ENCODE measurements at places on chromosomes 6 and 20.

GRCh38 chr6:150499882-150500312 is 99.8 kb upstream of the PLEKHG1 start:
- no peak for DNase-seq

GRCh38 chr20:46213946-46214823 is 94.1 kb downstream of the CDH22 start:
- DNase-seq = no peak

DNA sequence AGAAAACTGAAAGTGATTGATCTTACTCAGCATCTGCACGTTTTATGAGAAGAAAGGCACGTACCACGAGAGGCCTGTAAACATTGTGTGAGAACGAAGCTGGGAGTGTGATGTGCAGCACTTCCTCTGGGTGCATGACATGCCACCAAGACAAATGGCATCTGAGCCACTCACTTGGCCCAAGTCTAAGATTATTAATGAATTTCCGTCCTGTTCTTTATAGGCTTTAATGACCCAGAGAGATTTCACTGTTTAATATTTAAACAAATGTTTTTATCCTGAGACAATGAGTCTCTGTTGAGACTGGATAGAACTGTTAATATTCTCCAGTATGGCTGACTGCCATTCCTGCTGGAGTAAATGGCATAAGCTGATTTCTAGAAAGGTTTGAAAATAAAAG is 172.6 kb upstream of the PHACTR1 start:
- DNase-seq = no peak

- no peak for DNase-seq
These were observed 1.4 kb upstream of the HIVEP1 start for GRCh38 chr6:12010635-12011275.

GRCh38 chr6:4682431-4683097 is 93.6 kb upstream of the CDYL start:
- no peak for DNase-seq

DNA sequence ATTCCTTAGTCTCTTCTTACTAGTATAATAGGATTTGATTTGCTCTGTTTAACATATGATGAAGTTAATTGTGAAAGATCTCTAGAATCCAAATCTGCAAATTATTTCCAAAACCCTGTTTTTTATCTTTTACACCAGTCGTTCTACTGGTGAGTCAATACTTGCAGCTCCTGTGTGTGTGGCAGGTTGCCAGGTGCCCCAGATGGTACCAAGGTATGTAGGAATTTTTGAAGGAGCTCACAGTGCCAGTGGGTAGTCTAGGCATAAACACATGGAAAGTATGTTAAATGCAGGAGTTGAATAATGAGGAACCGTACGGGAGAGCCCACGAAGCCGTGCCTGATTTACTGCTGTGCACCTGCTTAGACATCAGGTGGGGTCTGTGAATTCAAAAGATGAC is 192.2 kb downstream of the FARS2 start:
- no peak for DNase-seq

DNA sequence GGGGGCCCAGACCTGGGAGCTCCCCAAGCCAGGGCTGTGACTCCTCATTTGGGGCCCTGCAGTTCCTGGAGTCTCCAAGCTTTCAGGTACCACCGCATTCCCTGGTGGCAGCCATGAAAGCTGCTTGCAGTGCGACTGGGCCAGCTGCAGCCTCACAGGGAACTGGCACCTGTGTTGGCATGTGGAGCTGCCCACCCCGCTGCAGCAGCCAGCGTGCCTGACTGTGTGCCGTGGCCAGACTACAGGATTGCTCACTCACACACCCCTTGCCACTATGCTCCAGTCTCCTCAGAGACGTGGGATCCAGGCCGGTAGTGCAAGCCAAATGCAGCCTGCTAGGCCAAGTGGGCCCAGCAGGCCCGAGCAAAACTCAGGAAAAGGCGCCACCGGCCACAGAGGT is 450.7 kb downstream of the COL12A1 start:
- DNase-seq = no peak

DNA sequence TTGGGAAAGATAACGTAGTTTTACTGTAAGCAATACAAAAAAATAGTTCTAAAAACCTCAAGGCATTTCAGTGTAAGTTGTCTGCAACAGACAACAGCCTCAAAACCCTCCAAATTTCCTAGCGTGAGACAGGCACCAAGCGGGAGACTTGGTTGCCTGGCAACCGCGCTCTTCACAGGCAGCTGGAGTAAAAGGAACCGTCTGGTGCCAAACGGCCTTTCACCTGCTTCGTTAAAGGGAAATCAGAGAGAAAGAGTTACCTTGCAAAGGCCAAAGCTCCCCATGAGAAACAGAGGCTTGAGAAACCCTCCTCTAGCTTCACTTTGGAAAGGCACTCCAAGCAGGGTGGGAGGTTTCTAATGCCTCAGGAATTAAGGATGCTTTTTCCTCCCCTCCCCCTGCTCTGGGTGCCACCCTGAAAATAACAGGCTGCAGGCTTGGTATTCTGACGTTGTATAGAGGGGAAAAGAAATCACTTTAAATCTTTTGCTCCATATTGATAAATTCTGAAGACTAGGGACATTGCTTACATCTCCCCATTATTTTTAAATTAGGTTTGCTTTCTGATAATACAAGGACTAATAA is 129.7 kb upstream of the UFL1 start:
- DNase-seq = no peak

DNA sequence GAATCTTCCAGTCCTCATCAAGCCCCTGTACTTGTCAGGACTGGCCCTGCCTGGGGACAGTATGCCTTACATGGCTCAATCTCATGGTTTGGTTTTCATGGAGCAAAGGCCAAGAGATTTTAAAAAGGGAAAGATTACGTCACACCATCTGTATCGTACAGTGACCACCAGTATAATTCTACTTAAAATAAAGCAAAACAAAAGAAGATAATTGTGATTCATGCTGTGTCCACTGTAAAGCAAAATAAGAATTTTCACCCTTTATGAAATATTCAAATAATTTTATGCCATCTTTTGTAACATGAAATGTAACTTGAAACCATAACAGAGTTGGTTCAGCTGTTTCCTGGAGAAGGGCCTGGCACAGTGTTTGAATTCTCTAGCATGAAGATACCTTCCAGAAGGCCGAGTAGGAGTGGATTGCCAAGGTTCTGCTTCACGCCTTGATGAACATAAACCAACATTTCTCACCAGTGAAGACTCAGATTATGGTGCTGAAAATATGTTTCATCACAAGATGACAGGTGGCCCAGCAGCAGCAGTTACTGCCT is 486.5 kb downstream of the RFPL4B start:
- DNase-seq = no peak

DNA sequence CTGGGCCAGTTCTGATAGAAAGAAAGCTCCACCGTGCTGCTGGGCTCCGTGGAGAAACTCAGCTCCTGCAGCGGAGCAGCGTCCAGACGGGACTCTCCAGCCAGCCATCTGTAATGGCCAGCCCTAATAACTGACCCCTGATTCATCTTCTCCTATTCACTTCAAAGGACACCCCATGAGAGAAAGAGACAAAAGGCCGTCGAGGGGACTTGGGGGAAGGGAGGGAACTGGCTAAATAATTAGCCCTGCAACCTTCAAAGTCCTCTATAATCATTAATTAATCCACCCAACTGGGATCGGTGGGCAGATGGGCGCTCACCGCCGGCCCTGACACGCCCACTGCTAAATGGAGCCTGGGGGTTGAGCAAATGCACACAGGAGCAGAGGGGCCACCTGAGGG is 512.4 kb downstream of the CD83 start:
- no peak for DNase-seq

- DNase-seq = no peak
These were observed 356 bp downstream of the TBXT start for GRCh38 chr6:166167258-166167731.

DNA sequence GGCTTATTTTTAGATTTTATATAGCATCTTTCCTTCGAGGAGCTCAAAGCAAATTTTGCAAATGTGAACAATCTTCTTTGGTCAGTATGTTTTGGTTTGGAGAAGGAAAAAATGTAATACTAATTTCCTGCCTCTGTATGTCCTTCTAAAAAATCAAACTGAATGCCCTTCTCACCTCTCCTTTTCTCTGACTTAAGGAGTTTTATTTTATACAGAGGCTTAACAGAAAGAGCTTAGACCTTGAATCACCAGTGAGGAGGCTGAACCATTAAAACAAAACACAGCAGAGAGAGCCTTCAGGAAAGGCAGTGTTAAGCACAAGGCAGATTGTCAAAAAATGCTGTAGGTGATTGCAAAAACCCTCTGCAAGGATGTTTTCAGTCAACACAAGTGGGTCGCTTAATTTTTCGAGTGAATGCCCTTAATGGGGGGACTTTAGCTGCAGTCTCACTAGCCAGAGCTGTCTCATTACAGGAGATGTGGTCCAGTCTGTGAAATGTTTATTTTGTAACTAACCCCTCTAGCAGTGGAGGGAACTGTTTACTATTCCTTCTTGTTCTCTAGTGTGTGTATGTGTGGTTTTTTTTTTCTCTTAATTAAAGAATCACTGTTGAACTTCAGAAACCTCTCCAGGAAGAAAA is 481.3 kb upstream of the CITED2 start:
- no peak for DNase-seq

- DNase-seq = no peak
These were observed 36.1 kb downstream of the PSMB1 start for GRCh38 chr6:170516783-170517616.

DNA sequence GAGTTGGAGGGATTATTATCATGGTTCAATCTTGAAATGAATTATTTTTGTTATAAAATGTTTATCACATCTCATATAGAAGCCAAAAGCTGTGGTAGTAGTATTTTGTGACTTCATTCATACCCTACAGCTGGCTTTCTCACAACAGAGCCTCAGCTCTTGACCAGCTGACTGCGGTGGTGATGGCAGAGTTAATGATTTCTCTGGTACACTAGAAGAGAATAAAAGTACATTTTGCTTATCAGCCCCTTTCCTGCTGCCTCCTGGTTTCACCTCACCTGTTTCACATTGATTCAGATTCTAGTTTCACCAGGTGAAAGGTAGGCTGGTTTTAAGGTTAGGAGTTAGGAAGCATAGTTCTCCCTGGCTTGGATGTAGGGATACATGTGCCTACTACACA is 55.7 kb downstream of the AFG1L start:
- DNase-seq = no peak

GRCh38 chr20:18571009-18571408 is 3.8 kb downstream of the SMIM26 start:
- DNase-seq = no peak

- DNase-seq = no peak
These were observed 201.5 kb downstream of the DTNBP1 start for GRCh38 chr6:15461127-15461944.
